ENCODE measurements at places on chromosomes 13 and 19. TPM values are rescaled to one million over a fixed set of nuclear protein-coding genes. Genes with fewer than 3 reads are reported as not detected.

The IGSF23 gene
- 0.46 TPM for polyA plus RNA-seq

The FCAR gene
- polyA plus RNA-seq: 133 TPM

The TYROBP gene
- 3,224 TPM for polyA plus RNA-seq

The LRRC4B gene
- polyA plus RNA-seq: not detected

The CLDND2 gene
- polyA plus RNA-seq: not detected

The PEX11G gene
- 1.4 TPM for polyA plus RNA-seq

The TMPRSS9 gene
- 0.30 TPM for polyA plus RNA-seq

The PALM3 gene
- not detected for polyA plus RNA-seq

The FOXA3 gene
- polyA plus RNA-seq: not detected

The KLK12 gene
- polyA plus RNA-seq: not detected

The FFAR2 gene
- polyA plus RNA-seq: 5.7 TPM

The ZNF569 gene
- 1.2 TPM for polyA plus RNA-seq

The SMIM44 gene
- polyA plus RNA-seq: not detected

The FCHO1 gene
- 11.4 TPM for polyA plus RNA-seq

The CYP4F8 gene
- not detected for polyA plus RNA-seq

The PCDH20 gene
- polyA plus RNA-seq: not detected

The CEACAM3 gene
- 5.9 TPM for polyA plus RNA-seq

GRCh38 chr13:102170305-102170704, 231.5 kb downstream of the FGF14 start:
- no peak for DNase-seq

- no peak for DNase-seq
These were observed 660.4 kb downstream of the SLITRK1 start for GRCh38 chr13:83221813-83222241.

GRCh38 chr13:113776231-113777125, 17.5 kb downstream of the TMEM255B start:
- no peak for DNase-seq

GRCh38 chr13:113411216-113412023, 41.9 kb downstream of the ADPRHL1 start:
- DNase-seq: peak; percentile 9

- no peak for DNase-seq
These were observed 356.7 kb downstream of the FGF9 start for GRCh38 chr13:22027566-22027965.

DNA sequence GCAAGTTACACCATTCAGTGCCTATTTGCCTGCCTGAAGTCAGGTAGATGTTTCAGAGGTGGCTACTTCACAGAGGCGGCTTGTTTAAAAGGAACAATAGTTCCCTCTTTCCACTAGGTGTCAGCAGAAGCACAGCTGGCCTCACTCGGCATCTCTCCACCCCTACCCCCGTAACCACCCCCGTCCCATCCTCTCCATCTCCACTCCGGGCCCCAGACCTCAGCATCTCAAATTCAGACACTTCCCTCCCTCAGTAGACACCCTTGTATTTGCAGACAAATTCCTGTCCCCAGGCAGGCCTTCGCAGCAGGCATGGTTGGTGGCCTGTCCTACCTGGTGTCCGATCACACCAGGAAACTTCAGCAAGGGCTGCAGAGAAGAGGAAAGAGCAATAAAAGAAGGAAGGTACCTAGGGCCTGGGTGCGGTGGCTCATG, 9.1 kb upstream of the DPP9 start:
- peak; percentile 53 for DNase-seq

GRCh38 chr13:98068521-98068920, 74.4 kb upstream of the FARP1 start:
- DNase-seq: no peak

GRCh38 chr13:44030615-44031014, 150.9 kb downstream of the LACC1 start:
- DNase-seq: no peak

GRCh38 chr13:74166261-74167004, 32.2 kb upstream of the KLF12 start:
- no peak for DNase-seq

GRCh38 chr13:40993987-40994386, 25.1 kb downstream of the ELF1 start:
- DNase-seq: no peak

DNA sequence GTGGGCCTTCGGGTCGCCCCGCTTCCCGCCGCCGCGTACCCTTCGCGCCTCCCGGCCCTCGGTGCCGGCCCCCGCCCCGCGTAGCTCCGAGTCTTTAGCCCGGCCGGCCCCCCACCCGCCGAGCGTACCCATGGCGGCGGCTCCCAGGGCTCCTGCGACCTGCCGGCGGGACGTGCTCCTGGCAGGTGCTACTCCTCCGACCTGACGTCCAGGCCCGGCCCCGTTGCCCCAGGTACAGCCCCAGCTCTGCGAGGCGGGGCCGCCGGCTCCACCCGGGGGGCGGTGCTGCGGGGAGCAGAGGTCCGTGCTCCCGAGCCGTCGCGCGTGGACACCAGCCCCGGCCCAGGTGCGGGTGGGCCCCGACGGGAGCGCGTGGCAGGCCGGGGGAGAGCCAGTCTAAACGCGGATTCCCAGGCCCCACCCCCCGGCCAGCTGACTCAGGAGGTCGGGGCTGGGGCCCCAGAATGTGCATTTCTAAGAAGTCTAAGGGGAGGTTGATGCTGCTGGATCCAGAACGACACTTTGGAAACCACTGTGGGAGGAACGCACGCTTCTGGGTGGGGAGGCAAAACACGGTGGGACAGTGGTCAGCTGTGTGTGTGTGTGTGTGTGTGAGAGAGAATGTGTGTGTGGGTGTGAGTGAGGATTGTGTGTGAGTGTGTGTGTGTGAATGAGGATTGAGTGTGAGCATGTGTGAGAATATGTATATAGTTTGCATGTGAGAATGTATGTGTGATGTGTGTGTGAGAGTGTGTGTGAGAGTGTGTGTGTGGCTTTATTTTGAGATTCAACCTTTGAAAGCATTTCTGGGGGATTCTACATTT, at the start of gene SLC15A1:
Gene SLC15A1, minus strand, starts transcription at position 206 of the 824 bp plus-strand sequence. Its CDS starts 74 bp downstream, at position 132.
- no peak for DNase-seq

DNA sequence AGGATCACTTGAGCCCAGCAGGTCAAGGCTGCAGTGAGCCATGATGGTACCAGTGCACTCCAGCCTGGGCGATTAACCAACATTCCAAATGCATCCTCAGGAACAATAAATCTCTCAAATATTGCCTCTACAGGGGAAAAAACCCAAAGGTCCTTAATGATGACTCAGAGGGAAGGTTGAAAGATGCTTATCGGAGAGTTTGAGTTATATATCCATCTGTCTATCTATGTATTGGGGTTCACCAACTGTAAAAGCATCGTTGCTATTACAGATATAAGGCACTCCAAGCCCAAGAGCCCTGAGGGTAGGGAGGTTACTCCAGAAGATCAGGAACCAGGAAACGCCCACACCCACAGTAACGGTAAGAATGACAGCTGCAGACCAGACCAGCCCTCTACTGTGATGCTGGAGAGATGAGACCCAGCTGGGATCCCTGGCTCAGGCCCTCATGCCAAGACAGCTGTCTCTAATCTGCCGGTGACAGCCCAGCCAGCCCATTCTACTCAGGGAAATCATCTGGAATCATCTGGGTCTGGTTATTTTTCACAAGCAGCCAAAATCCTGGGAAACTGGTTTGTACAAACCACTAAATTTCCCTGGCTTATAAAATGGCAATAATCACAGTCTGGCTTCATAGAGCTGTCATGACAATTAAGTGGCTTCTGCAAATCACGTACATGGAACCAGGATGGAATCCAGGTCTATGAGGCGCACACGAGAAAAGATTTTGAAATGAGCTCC, 23.8 kb downstream of the TEX101 start:
- peak; percentile 23 for DNase-seq

DNA sequence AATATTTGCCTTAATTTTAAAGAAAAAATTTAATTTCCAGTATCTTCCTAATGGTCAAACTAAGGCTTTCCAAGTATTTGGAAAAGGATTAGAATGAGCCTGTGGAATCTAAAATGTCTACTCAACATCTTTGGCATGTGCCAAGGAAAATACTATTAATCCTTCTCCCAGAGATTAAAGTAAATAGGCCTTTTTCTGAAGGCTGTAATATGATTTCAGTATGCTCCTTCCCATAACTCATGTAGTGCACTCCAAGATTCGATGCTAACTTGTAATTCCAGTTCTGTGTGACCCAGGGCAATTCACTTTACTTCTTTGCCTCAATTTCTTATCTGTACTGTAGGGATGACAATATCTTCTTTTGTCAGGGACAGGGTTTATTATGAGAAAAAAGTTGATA, 196.9 kb downstream of the ZIC5 start:
- no peak for DNase-seq

DNA sequence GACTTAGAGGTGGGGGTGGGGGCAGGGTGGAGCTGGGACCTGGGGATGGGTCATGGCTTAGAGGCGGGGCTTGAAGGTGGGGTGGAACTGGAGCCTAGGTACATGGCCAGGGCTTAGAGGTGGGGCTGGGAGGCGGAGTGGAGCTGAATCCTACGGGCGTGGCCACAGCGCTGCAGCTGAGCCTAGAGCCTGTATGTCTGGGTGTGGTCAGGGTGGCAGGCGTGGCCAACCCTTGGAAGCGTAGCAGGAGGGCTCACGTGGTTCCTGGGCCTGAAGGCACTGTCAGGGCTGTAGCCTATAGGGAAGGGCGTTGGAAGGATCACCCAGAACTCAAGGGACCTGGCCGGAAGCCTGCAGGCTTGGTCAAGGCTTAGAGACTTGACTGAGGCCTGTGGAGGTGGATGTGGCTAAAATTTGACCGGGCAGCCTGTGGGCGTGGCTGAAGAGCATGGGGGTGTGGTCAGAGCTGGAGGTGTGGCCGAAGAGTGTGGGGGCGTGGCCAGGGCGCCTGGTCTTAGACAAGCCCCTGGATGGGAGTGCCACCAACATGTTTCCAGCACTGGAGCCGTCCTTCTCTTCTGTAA, 24.3 kb downstream of the COLGALT1 start:
- peak; percentile 61 for DNase-seq

GRCh38 chr19:58296104-58296503, 9.1 kb upstream of the ERVK3-1 start:
- DNase-seq: no peak

DNA sequence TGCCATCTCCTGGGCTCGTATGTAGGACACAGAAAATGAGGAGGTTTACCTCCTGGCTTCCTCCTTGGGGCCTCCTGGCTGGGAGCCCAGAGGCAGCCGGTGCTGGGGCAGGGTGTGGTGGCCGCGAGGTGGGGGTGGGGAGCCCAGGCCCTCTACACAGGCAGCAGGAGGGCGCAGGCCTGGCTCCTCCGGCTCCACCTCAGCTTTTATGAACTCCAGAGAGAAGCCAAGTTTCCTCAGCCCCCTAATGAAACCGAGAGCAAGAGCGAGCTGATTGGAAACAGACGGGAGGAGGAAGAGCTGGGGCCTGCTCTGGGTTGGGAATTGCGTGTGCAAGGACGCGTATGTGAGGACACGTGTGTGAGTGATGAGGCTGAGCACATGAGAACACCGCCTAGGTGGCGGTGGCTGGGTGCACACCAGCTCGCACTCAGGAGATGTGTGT, 23.1 kb downstream of the LYL1 start:
- DNase-seq: no peak

GRCh38 chr13:50187352-50188029, 172.2 kb downstream of the KCNRG start:
- DNase-seq: no peak

- no peak for DNase-seq
These were observed 3.5 kb upstream of the ZNF358 start for GRCh38 chr19:7512400-7512851.

DNA sequence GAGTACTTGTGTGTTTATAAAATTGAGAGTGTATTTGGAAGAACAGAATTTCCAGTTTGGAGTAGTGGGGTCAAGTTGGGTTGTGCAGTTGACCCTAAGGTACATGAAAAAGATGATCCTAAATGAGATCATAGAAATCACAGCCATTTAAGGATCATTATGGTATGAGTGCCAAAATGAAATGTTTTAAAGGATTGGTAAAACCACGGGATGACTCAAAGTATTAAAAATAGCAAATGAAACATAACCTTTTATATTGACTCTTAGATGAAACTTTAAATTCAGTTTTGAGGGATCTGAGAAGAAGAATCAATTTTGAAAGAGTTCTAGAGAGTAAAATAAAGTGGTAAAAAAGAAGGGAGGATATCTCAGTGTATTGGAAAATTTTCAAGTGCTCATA, 773.8 kb downstream of the GPC5 start:
- DNase-seq: no peak

- no peak for DNase-seq
These were observed 374.4 kb downstream of the SPRY2 start for GRCh38 chr13:79966493-79966895.

DNA sequence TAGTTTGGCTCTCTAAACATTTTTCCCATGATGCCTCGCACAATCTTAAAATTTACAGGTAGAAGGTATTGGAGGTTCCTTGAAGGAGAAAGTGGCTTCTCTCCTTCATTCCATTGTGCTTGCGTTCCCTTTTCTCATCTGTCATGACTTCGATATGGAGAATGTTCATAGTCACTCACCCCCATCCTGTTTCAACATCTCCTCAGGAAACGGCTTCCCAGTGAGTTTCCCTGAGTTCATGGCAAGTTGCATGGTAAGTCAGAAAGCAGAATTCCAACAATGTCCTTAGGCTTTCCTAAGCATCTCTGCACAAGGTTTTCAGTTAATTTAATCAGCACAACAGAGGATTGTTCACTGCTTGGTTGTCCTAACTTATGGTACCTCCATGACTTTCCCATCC, 581.8 kb upstream of the SLITRK5 start:
- DNase-seq: no peak

- no peak for DNase-seq
These were observed 23.7 kb downstream of the ZNF175 start for GRCh38 chr19:51594774-51595109.

GRCh38 chr19:56959205-56959604, 118.7 kb upstream of the PEG3 start:
- no peak for DNase-seq

GRCh38 chr19:19095691-19096090, 31.9 kb downstream of the SLC25A42 start:
- DNase-seq: no peak

GRCh38 chr19:1501200-1501595, 10.2 kb downstream of the REEP6 start:
- no peak for DNase-seq

- DNase-seq: no peak
These were observed 52.5 kb downstream of the CRYL1 start for GRCh38 chr13:20473139-20473538.

DNA sequence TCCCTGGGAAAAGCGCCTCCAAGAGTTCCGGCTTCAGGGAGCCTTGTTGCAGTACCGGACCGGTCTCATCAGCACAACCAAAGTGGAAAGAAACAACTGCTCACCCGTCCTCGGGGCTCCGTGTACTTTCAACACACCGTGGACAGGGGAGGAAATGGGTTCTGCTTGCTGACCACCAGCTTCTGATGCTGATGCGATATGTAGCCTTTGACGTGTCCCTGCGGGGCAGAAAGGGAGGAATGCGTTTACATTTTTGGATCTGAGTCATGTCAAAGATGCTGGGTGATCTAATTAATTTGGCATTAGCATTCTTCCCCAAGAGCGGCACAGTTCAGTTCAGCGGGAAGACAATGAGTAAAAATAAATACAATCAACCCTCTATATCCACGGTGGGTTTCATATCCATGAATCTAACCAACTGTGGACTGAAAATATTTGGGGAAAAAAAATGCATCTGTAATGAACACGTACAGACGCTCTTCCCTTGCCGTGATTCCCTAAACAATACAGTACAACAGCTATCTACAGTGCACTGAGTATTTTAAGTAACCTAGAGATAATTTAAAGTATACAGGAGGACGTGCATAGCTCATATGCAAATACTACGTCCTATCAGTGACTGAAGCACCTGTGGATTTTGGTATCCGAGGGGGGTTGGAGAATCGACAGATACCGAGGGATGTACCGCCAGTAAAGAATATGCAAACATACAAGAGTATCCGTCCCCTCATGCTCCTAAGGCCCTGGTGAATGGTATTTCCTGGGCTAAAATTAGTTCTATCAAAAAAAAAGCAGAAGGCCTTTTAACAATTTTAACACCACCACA, 19.8 kb downstream of the PROZ start:
- no peak for DNase-seq

GRCh38 chr13:113724780-113725315, 34.2 kb upstream of the TMEM255B start:
- peak; percentile 51 for DNase-seq
